ENCODE measurements at places on chromosomes 2 and 18.

DNA sequence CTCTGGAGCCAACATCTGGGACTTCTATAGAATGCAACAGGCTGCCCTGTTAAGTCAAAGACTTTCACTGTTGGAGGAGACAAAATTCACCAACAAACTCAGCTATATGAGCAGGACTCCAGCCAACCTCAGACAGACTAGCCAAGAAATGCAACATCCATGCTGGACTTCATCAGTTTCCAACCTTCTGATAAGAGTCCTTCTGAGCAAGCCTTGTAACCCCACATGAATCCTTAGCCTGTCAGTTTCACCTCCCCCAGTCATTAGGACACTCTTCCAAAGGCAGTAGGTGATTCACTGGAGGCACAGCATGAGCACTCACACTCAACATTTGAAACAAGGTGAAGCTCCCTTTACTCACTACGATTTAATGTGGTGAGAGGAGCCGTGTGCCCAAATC is 5.8 kb downstream of the TBC1D8 start:
- DNase-seq: no peak

- no peak for DNase-seq
Observed at GRCh38 chr2:190666895-190667294, 18.0 kb downstream of the NAB1 start.

DNA sequence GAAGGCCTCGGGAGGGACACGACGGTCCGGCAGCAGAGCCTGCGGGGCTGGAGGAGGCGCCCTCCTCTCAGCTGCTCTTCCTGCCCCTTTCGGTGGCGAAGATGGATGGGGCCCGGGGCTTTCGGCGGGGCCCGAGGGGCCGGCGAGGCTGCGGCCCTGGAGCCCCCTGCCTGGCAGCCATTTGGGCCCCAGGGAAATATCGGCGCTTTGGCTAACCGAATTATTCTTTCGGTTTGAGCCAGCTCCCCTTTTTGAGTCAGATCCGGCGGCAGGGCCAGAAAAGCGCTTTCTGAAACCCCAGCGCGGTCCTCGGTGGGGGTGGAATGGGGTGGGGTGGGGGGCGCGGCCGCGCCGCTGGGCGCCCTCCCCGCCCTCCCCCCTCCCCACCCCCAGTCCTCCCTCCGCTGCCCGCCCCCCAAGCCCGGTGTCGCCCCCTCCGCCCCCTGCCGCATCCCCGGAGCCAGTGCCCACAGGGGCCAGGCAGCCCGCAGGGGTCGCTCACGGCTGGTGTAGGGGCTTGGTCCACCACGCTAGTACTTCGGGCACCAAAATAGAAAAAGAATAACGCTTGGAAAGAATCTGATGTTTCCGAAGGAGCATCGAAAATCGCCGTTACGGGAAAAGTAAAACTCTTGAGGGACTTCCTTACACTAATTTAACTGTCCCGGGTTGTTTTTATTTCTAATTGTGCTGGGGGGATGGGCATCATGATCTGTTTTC is 9.1 kb upstream of the ARID5A start:
- no peak for DNase-seq

DNA sequence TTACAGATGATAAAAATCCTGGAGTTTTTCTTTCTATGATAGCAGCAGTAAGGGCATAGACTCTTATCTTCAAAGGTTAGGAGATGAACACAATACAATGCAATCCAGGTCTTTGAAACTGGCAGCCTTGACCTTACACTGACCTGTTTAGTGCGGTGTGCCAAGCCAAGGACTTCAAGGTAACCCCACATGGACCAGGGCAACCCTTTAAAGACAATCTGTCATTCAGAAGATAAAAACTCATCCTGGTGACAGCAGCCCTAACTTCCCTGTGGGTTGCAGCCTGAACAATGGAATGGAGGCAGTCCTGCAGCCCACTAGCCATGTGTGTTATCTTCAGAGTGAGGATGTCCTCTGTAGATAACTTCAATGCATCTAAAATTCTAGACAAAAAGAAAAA is 78.1 kb downstream of the RTTN start:
- DNase-seq: no peak

Measured in HL-60 (cell line).